ENCODE measurements at places on chromosomes 12 and 14. TPM values are rescaled to one million over a fixed set of nuclear protein-coding genes. Genes with fewer than 3 reads are reported as not detected.

The TSPAN9 gene
- total RNA-seq = not detected

The SERPINA1 gene
- not detected for total RNA-seq

DNA sequence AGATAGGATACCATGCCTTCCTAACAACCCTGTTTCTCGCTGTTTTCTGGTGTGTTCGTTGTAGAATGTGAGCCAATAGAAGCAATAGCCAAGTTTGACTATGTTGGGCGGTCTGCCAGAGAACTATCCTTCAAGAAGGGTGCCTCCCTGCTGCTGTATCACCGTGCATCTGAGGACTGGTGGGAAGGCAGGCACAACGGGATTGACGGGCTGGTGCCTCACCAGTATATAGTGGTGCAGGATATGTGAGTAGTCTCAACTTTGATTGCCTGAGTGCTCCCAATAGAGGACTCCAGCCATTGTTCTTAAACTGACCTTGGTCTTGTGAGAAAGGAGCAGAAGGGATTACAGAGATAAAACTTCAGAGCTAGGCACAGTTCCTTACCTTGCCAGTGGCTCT, 96.2 kb downstream of the KICS2 start:
- DNase-seq = no peak

- DNase-seq = no peak
Observed at GRCh38 chr12:25884920-25885234, 73.6 kb upstream of the RASSF8 start.

GRCh38 chr12:90851800-90852718, 102.9 kb downstream of the CCER1 start:
- no peak for DNase-seq
